NCI-H345 (cell line): ENCODE measurements at places on chromosomes 11 and 22.
A peak's percentile ranks its signal among the peaks of the same experiment; 100 is the strongest.

DNA sequence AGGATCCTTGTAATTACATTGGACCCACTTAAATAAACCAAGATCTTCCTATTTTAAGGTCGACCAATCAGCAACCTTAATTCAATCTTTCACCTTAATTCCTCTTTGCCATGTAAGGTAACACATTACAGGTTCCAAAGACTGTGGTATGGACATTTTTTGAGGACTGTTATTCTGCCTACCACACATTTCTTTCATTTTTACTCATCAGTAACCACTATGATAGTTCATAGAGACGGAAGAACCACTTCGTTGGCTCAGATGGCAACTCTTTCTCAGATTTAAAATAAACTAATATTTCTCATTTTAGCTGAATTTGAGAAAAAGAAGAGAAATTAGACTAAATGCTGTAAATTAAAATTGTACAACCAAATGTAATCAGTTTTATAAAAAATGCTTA, 96.3 kb downstream of the PAX6 start:
- DNase-seq, result no peak

DNA sequence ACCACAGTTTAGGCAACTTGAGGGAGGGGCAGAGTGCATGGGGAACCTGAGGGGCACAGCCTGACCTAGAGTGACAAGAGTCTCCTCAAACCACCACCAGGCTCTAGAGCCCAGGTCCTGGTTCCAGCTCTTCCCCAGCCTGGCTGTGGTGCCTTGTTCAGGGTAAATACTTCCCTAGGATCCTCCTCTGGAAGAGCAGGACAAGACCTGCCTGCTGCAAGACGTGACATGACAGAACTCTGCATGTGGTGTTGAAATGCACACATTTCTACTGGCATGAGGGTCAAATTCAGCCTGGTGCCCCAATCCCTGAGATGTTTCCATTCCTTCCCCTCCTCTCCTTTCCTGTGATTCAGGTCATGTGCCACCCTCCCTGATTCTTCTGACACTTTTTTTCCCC, 3.3 kb downstream of the SEC14L2 start:
- no peak for DNase-seq

- no peak for DNase-seq
Observed at GRCh38 chr11:121463689-121464335, 11.0 kb upstream of the SORL1-AS1 start.

DNA sequence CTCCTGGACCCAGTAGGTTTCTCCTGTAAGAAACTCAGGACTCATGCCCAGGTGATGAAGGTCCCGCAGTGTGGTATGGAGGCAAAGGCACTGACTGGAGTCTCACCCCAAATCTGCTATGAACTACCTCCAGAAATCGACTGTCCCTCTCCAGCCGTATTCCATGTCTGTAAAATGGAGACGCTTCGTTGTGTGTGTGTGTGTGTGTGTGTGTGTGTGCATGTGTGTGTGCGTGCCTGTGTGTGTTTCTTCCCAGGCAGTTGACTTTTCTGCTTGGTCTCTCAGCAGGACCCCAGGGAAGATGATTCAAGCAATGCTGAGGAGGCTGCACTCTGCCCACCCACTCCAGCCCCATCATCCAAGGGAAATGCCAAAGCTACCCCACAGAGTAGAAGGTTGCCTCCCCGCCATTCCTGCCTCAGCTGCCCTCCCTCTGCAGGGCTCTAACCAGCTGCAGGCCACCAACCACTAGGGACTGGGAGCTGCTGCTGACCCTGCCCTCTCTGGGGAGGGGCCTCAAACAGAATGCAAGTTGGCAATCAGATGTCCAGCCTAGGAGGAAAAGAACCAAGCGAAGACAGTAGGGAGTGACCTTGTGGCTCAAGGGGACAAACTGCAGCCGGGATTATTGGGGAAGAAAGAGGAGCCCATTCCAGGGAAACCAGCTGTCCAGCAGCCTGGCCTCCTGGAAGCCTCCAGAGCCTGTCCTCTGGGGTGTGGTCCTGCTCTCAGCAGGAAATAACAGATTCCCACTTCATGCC, 56.2 kb downstream of the SLC22A12 start:
- DNase-seq, result no peak

DNA sequence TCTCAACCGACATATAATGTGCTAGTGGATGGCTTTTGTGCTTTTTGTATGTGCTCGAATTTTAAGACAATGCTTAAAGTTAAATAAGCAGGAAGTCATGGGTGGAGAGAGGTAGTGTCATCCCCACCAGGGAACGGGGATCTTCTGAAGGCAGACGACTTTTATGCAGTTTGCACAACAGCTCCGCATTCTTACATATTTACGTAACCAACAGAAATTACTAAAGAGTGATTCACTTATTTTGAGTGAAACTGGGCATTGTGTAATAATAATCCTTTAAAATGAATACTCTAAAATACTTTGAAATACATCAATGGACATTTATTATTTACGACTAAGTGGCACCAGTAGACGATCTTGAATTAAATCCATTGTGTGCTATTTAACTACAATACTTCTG, 305.1 kb downstream of the CNTN5 start:
- DNase-seq, result no peak

- DNase-seq, result no peak
Observed at GRCh38 chr11:64029773-64030172, 6.0 kb upstream of the FLRT1 start.

- no peak for DNase-seq
Observed at GRCh38 chr11:126348806-126349582, 6.5 kb upstream of the ST3GAL4 start.

DNA sequence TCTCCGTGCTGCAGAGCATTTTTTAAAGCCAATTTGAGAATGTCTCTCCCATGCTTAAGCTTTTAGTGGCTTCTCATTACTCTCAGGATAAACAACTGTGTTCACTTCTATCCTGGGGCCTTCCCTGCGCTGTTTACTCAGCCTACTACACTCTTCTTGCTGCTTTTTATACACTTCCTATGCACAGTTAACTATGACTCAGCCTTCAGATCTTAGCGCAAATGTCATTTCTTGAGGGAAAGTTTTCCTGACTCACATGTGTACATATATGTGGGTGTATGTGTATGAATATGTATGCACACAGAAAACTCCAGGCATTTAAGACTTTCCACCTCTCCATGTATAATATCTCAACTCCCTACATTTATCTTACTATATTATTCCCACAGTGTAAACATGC, 9.8 kb downstream of the THAP12 start:
- DNase-seq, result no peak

- DNase-seq, result no peak
Observed at GRCh38 chr11:134853992-134854991, 442.2 kb upstream of the B3GAT1 start.

- no peak for DNase-seq
Observed at GRCh38 chr22:37765498-37765897, 42.2 kb upstream of the GCAT start.

DNA sequence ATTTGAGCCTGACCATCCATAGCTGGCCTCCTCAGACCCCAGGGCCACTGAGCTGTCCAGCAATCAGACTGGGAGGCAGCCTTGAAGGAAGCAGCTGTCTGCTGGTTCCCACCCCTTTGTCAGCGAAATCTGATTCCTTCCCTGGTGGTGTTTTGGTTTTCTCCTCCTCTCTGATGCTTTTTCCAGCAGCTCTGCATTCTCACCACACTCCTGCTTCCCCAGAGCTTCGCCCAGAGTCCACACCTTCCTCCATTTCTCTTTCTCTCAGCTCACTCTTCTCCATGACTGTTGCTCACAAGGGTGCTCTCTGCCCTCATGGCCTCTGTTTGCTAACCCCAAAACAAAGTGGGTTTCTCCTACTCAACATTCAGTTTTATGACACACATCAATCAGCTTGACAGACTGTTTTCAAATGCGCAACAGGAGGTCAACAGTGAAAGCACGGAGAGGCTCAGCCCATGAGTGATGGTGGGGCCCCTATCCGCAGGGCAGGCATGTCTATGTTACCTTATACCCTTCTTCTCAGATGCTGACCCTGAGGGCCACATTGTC, 130.6 kb upstream of the MTNR1B start:
- peak; percentile 93 for DNase-seq

DNA sequence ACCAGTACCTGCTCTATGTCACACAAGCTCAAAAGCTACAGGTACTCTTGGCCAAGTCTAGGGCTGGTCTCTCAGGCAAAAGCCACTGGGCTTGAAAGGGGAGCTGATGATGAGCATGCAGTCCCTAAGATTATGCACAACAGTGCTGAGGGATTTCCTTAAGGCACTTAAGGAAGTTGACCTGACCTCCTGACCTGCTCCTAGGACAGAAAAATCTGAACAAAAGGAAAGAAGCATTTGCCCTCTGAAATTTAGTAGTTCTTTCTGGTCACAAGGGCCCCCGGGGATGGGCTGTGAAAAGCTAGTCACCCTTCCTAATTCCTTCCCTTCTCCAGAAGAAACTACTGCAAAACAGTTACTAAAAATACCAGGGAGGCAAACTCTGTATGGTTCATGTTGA, 83.6 kb upstream of the PHOX2A start:
- DNase-seq, result no peak

- DNase-seq, result no peak
Observed at GRCh38 chr11:102534261-102534872, 3.8 kb upstream of the MMP7 start.

GRCh38 chr11:113956986-113957385, 17.9 kb upstream of the HTR3A start:
- DNase-seq, result peak; percentile 21

GRCh38 chr11:107836851-107837250, 21.7 kb downstream of the SLC35F2 start:
- DNase-seq, result no peak

DNA sequence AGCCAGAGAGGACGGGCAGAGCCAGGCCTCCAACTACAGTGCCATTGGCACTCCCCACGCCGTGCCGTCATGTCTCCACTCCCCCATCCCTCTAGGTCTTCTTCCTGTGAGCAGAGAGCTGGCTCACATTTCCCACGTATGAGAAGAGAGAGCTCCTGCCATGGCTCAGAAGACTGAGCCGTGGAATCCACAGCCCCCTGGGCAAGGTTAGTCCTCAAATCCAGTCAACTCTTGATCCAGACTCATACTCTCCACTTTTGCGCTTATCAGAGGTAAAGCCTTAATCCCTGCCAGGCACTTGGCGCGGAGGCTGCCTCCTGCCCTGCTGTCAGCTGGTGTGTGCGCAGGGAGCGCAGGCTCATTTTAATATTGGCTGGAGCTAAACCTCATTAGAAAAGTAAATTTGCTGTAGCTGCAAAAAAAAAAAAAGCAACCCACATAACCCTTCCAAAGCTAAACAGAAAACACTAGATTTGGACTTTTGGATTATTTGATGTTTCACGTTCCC, 4.7 kb downstream of the B3GAT1 start:
- DNase-seq, result no peak

- no peak for DNase-seq
Observed at GRCh38 chr22:19275919-19276600, 15.5 kb downstream of the CLTCL1 start.

- peak; percentile 52 for DNase-seq
Observed at GRCh38 chr22:33112580-33112979, 54.4 kb upstream of the SYN3 start.

GRCh38 chr11:1041471-1041870, 5.0 kb upstream of the MUC6 start:
- DNase-seq, result no peak

DNA sequence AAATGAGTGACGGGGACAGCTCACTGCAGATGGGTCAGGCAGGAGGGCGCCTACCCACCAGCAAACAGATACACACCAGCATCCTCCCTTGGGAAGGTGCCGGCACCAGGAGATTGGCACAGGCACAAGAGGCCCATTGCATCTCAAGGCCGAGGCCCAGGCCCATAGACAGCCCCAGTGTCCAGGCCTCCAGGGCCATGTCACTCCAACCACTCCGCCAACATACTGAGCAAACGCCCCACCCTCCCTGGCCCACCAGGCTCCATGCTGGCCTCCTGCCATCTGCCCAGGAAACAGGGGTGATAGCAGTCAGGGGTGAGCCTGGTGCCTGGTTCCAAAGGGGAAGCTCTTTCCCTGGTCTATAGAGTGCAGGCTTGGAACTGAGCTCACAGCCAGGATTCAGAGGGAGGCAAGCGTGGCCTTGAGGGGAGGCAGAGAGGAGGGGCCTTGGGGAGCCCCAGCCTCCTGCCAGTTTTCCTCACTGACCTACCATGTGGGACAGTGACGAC, 34.7 kb downstream of the PISD start:
- no peak for DNase-seq

DNA sequence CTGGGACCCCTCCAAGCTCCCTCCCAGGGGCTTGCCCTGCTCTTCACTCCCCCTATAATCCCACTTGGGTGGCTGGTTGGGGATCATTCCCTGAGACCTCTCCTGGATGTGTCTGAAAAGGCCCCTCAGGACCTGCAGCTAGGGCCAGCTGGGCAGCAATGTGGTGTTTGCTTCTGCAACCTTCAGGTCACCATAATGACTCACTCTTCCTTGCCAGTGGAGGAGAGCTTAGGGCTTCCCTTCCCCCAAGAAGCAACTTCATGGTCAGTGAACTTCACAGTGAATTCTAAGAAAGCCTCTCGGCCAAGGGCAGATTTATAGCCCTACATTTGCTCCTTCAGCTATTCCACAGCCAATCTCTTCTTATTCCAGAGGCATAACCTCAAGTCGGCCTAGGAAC, 45.1 kb upstream of the TSPAN18 start:
- DNase-seq, result no peak

DNA sequence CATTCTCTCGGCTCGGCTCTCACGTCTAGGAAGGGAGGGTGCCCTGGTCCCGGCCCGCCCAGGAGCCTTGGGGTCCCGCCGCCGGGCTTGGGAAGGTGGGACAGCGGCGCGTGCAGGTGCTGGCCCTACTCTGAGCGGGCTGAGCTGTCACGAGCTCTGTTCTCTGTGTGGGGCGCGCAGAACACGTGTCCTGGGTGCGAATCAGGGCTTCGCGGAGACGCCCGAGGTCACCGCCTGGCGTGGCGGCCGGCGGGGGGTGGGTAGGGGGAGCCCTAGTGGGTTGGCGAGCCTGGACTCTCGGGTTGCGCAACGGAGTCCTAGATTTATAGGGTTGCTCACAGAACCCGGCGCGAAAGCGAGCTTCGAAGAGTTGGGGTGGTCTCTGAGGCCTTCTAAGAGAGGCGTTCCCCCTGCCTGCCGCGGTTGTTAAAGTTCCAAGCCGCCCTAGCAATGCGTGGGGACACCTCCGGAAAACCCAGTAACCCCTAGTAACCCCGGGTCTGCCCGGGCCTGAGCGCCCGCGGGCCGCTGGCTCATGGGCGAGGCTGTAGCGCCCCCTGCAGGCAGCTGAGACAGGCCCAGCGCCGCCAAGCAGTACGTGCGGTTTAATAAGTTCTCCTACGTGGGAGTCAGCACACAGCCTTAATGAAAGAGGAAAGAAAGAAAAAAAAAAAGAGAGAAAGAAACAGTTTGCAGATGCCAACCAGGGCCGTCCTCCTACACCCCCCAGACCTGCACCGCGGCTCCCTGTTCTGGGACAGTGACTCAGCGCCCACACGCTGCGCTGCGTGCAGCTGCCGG, 2.7 kb downstream of the ADM start:
- DNase-seq, result peak; percentile 83

- no peak for DNase-seq
Observed at GRCh38 chr11:93054279-93054678, 84.8 kb downstream of the MTNR1B start.

DNA sequence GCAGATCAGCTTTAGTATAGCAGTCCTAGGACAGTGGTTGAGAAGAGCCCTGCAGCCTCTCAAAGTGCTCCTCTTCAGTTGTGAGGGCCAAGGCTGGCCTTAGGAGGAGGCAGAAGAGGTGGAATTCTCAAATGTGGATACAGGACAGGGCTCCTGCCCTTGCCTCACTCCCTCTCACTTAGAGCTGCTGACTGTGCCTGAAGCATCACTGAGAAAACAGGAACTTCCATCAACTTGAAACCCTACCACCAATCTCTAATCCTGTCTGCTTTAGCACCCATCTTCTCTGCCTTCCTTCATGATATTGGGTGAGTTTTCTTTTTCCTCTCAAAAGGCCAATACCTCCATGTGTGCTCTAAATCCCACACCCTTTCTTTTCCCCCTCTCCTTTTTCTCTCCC, 14.4 kb upstream of the UCP3 start:
- DNase-seq, result no peak
